ENCODE measurements at places on chromosomes 6 and 20. TPM values are rescaled to one million over a fixed set of nuclear protein-coding genes. Genes with fewer than 3 reads are reported as not detected.

FERMT1 gene
- total RNA-seq = 1.4 TPM

TINAG gene
- not detected for total RNA-seq

MAP3K5 gene
- total RNA-seq = 32.0 TPM

DEFB132 gene
- not detected for total RNA-seq

RAET1L gene
- not detected for total RNA-seq

GGTLC1 gene
- total RNA-seq = 57.2 TPM

SPATA25 gene
- 1.1 TPM for total RNA-seq

EBF4 gene
- total RNA-seq = 15.3 TPM

ARHGAP40 gene
- total RNA-seq = 0.83 TPM

RNF39 gene
- 2.5 TPM for total RNA-seq

KIF25 gene
- 0.56 TPM for total RNA-seq

DNA sequence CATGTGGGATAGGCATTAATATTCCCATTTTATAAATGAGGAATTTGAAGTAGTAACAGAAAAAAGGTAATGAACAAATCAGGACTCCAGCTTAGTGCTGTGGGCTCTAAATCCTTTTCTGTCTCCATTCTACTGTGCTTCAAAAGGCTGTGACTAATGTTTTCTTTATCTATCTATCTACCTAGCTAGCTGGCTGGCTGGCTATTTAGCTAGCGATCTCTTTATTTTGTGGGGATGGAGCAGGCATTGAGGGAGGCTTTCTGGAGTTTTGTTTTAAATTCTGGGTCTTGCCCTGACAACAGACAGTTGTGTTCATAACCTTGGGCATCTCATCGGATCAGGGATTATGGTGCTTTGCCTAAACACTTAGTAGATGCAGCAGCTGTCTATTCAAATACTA, 139.2 kb downstream of the SOX4 start:
- DNase-seq = no peak

DNA sequence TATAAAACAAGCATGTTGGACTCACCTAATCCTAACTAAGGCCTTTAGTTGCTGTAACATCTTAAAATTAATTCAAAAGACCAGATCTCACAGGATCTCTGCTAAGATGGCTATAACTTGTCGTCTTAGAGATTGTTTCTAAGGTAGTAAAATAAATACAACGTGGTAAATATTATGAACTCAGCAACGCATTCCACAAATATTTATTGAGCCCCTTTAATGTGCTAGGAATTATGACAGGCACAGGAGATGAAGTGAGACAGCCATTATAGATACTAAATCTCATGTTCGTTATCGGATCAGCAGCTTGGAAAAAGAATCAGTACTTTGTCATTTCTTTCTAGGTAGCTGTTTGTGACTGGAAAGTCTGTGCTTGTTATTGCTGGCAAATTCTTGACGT, 20.9 kb upstream of the MCM3 start:
- DNase-seq = no peak

DNA sequence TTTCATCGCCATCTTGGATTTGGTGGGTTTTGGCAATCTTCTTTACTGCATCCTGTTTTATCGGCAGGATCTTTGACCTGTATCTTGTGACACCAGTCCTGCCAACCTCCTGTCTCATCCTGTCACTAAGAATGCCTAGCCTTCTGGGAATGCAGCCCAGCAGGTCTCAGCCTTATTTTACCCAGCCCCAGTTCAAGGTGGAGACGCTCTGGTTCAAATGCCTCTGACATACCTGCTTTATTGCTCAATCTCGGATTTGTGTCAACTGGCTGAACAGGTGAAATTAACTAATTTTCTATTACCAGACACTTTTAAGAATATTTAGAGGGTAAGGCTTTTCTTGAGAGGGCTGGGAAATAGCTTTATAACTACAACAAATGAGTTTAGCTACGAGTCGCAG, 102.5 kb downstream of the SASH1 start:
- DNase-seq = no peak

DNA sequence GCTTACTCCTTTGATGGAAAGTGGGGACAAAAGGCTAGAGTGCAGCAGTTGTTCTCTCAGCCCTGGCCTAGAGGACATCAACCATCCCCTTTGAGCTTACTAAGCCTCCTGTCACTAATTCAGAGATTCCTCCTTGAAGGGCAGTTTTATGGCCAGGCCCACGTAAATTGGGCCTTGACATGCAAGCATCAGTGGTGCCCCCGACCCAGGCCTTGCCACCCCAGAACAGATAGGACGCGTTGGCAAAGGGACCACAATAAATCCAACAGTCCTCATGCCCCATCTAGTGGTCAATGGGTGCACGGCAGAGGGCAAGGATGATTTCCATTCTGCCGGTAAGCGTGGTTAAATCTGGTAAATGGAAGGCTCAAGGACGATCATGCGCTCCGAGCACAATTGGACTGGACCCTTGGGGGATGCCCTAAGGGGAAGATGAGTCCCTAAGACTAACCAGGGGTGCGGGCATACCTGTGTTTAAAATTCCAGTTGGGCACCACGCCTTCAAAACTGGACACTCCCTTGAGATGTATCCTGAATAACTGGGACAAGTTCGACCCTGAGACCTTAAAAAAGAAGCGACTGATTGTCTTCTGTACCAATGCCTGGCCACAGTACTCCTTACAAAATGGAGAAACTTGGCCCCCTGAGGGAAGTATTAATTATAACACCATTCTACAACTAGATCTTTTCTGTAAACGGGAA, 32.6 kb downstream of the CEP85L start:
- DNase-seq = peak; percentile 47

- no peak for DNase-seq
Observed at GRCh38 chr20:21397341-21398108, at the start of gene NKX2-4. NKX2-4 (minus strand) TSS chr20:21397526; CDS start chr20:21397399, 127 bp downstream.

DNA sequence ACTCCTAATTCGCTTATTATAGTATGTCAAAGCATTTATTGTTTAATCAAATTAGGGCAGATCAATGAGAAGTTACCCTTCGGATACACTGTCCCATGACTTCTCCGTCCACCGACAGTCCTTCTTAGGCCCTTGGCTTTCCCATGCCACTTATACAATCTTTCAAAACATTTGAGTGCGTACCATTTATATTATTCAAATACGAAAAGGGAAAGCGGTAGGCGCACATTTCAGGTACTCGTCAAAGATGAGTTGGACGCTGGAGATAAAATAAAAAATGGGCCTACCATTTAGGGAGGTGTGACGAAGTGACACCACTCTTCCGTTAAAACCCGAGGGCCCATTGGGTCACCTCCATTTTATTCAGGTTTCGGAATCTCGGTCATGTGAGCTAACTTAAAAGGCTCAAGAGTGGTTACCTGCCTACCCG, 542 bp upstream of the AFG1L start:
- DNase-seq = no peak

GRCh38 chr6:89154131-89154530, 8.3 kb downstream of the PM20D2 start:
- no peak for DNase-seq

GRCh38 chr20:43917380-43917779, 2.7 kb downstream of the TOX2 start:
- DNase-seq = no peak

- no peak for DNase-seq
Observed at GRCh38 chr6:17640477-17640917, 40.4 kb downstream of the FAM8A1 start.

GRCh38 chr20:19427913-19428312, 215.5 kb downstream of the SLC24A3 start:
- no peak for DNase-seq

DNA sequence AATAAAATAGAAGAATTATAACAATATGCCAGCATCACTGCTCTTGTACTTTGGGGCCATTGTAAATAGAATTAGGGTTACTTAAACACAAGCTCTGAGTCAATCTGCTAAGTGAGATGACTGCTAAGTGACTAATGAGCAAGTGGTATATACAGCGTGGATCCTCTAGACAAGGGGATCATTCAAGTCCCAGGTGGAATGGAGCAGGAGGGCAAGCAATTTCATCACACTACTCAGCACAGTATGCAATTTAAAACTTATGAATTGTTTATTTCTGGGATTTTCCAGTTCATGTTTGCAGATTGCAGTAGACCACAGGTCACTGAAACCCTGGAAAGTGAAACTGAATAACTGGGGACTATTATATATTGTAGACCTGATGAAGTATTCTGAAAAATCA, 235.3 kb downstream of the BTBD3 start:
- DNase-seq = no peak

DNA sequence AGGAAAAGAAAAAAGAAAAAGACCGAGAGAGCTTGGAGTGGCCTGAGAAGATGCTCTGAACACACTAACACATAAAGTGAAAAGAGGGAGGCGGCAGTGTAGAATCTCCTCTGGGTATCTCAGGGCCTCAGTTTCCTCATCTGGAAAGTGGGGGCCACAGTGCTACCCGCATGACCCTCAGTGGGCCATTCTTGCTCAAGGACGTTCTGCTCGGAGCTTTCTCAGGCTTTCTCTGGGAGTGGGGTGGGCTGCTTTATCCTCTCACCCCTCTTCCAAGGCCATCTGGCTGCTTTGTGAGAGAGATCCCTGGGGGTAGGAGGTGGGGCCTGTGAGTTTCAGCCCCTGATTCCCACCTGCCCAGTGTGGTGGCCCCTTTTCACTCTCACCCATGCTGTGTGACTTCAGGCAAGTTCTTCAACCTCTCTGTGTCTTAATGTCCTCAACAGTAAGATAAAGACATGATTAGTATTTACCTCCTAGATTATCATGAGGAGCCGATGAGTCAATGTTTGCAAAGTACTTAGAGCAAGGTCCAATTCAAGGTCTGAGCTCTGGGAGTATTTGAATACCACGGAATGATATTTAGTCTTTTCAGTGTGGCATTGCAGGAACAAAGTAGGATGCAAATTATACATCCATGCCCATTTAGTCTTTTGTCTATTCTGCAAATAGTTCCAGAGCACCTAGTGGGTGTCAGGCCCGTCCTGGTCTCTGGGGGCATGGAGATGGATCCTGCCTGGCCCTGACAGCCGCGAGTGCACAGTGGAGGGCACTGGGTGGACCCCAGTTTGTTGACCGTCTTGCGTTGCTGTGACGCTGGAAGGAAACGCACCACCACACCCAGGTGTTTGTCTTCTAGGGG, 34.3 kb downstream of the SRC start:
- peak; percentile 32 for DNase-seq

GRCh38 chr20:23159947-23160318, 73.8 kb upstream of the CD93 start:
- DNase-seq = no peak

DNA sequence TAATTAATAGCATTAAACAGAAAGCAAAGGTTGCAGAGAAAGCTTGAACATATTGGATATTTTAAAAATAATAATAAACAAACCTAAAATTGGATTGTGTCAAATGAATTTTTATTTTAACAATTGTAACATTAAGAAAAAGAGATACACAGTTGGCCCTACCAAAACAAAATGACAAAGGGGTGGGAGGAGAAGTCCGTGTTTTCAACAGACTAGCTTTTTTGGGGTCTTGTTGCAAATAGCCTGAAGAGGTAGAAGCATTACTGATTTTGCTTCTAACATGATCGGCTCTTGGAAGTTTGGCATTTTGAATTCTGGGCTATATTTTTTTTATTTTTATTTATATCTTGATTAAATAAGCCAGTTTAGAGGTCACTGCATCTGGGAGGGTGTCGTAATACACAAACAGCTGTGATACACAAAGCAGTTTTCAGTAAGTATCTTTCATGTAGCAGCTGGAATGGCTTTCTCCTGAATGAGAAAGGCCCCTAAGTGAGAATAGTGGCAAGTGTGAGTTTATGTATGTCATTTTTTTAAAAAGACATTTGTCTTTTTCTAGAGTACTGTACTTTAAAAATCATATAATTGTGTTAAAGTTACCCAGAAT, 85.5 kb upstream of the ZNF217 start:
- DNase-seq = no peak

DNA sequence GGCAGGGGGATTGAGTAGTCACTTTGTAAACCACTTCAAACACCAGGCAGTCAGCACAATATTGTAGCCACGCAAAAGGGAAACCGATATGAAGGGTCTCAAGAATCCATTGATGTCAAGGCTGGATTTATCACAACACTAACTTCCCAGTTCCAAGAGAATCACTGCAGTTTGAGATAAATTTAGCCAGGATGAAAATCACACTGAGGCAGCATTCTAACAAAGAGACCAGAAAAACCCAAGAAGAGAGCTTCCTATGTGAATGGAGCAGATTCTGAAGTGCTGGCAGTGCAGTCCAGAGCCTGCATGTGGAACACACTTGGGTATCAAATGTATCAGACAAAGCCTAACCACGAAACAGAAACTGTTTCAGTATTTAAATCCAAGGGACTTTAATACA, 84.6 kb downstream of the KIF16B start:
- DNase-seq = no peak

GRCh38 chr6:30130887-30131862, 4.8 kb upstream of the TRIM40 start:
- peak; percentile 63 for DNase-seq

DNA sequence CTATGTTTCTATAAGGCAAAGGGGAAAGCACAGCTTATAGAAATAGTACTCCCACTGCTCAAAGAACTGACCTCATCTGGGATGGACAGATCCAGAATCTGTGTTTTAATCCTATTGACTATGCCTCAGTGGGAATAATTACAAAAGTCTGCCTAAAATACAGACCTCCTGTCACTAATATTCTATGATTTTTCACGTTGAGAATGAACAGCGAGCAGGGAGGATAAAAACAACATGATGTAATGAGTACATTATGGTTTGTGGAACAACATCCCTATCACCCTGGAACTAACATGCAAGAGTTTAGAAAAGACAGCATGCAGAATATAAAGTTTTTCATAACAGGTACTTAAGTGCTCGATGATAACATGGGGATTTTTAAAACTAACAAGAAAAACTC, 53.9 kb downstream of the EPHA7 start:
- no peak for DNase-seq

DNA sequence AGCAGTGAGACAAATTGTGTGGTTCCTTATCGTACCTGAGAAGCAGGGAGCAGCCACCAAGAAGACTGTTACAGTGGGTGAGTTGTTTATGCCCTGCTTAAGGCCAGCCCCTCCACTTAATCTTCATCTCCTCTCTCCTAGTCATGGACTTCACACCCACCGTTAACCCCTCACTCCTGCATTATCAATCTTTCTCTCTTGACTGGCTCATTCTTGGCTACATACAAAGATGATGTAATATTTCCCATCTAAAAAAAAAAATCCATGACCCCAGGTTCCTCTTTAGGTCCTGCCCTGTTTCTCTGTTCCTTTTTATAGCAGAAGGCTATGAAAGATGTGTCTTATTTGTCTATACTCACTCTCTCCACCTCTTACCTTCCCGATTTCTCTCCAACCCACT, 72.4 kb downstream of the SHLD1 start:
- DNase-seq = no peak

GRCh38 chr6:733431-734219, 40.7 kb upstream of the EXOC2 start:
- no peak for DNase-seq

GRCh38 chr6:24659561-24659960, 7.1 kb downstream of the TDP2 start:
- no peak for DNase-seq

- DNase-seq = no peak
Observed at GRCh38 chr20:20608641-20609040, 103.8 kb downstream of the RALGAPA2 start.

GRCh38 chr20:33933469-33933909, 60.2 kb upstream of the RALY start:
- peak; percentile 61 for DNase-seq

GRCh38 chr20:57289391-57290177, 23.1 kb upstream of the BMP7 start:
- no peak for DNase-seq

All from lower lobe of right lung (tissue), 2 donors.